Stimulated activated CD8-positive, alpha-beta memory T cell treated with anti-CD3 and anti-CD28 coated beads, Interleukin-7, amount 100 ng/mL, for 48 hours (primary cell): ENCODE measurements at places on chromosomes 12 and 14.

DNA sequence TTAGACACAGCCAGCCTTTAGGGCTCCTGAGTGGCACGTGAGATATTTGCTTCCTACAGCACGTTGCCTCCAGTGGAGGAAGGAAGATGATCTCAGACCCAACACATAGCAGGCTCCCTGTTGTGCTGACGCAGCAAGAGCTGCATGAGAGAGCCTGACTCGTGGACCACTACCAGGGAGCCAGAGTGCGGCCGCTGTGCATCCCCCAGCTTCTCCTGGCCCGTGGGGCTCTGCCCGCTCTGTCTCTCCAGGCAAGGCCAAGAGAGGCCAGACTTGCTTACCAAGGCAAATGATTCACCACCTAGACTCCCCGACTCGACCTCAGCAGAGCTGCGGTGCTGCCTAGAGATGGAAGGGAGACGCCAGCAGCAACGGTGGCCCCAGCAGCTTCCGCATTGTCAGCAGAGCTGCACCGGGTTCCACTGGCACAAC lies 37.5 kb downstream of the MAP3K9 start:
- DNase-seq: no peak

GRCh38 chr14:23644919-23645336 lies 8.8 kb downstream of the DHRS2 start:
- no peak for DNase-seq

DNA sequence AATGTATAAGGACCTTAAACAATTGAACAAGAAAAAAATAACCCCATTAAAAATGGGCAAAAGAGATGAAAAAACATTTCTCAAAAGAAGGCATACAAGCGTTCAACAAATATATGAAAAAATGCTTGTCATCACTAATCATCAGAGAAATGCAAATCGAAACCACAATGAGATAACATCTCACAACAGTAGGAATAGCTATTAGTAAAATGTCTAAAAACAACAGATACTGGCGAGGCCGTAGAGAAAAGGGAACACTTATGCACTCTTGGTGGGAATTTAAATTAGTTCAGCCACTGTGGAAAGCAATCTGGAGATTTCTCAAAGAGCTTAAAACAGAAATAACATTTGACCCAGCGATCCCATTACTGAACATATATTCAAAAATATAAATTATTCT lies 769.8 kb upstream of the MGAT4C start:
- DNase-seq: no peak

GRCh38 chr14:29161593-29161992 lies 395.0 kb downstream of the FOXG1 start:
- DNase-seq: no peak

GRCh38 chr14:32593290-32593942 lies 264.3 kb downstream of the AKAP6 start:
- DNase-seq: no peak
